Caco-2 (cell line): ENCODE measurements at places on chromosomes 1 and 21. TPM values are rescaled to one million over a fixed set of nuclear protein-coding genes. Genes with fewer than 3 reads are reported as not detected.

SV2A gene
- total RNA-seq: 4.7 TPM in 2 replicates

RPE65 gene
- total RNA-seq: not detected in 2 replicates

RCC1 gene
- total RNA-seq: 52.1 and 54.0 TPM in 2 replicates

TNNT2 gene
- 5.9 and 7.3 TPM in 2 replicates for total RNA-seq

DIO1 gene
- 6.8 and 7.1 TPM in 2 replicates for total RNA-seq

ITGB3BP gene
- total RNA-seq: 23.6 and 25.7 TPM in 2 replicates

CELA2B gene
- not detected in 2 replicates for total RNA-seq

CALML6 gene
- total RNA-seq: 1.2 and 1.4 TPM in 2 replicates

LRRC38 gene
- total RNA-seq: not detected in 2 replicates

ZNF678 gene
- total RNA-seq: 10.5 and 10.7 TPM in 2 replicates

DNA sequence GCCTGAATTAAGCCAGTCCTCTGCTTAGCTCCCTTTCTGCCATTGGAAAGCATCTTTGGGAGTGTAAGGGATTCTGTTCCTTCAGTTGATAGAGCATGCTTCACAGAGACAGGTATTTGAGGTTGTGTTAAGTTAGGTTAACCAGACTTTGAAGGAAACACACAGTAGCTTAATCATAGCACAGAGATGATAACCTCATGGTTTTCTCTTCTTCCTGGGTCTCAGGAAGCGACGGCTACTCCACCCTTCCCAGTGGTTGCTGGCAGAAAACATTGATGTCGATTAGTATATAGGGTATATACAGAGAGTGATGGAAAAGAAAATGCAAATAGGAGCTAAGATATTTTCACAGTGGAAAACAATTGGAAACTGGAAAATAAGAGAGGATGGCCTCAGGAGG, 42.0 kb downstream of the S1PR1 start:
- no peak for DNase-seq
- H3K4me3 ChIP-seq: no peak overlapping the region
- no peak overlapping the region for H3K27ac ChIP-seq
- H3K36me3 ChIP-seq: no peaks in the 10 kb centered on the region

GRCh38 chr21:42265231-42265812, 46.4 kb downstream of the ABCG1 start:
- no peak overlapping the region for H3K27ac ChIP-seq
- DNase-seq: no peak
- peaks cover 8% of the 10 kb centered on the region for H3K4me1 ChIP-seq
- no peaks in the 10 kb centered on the region for H3K27me3 ChIP-seq

- H3K36me3 ChIP-seq: no peaks in the 10 kb centered on the region
- peak overlapping the region; percentile 74 for H3K27ac ChIP-seq
- peaks cover 35% of the 10 kb centered on the region for H3K4me1 ChIP-seq
- DNase-seq: peak; percentile 30
- no peaks in the 10 kb centered on the region for H3K27me3 ChIP-seq
Observed at GRCh38 chr21:34073749-34074282, 438 bp downstream of the MRPS6 start.

- no peaks in the 10 kb centered on the region for H3K4me1 ChIP-seq
- H3K27me3 ChIP-seq: no peaks in the 10 kb centered on the region; the same call in none of the 2 replicates
- no peak for DNase-seq
- H3K4me3 ChIP-seq: no peak overlapping the region
Observed at GRCh38 chr1:201562659-201563405, 23.9 kb downstream of the NAV1 start.

DNA sequence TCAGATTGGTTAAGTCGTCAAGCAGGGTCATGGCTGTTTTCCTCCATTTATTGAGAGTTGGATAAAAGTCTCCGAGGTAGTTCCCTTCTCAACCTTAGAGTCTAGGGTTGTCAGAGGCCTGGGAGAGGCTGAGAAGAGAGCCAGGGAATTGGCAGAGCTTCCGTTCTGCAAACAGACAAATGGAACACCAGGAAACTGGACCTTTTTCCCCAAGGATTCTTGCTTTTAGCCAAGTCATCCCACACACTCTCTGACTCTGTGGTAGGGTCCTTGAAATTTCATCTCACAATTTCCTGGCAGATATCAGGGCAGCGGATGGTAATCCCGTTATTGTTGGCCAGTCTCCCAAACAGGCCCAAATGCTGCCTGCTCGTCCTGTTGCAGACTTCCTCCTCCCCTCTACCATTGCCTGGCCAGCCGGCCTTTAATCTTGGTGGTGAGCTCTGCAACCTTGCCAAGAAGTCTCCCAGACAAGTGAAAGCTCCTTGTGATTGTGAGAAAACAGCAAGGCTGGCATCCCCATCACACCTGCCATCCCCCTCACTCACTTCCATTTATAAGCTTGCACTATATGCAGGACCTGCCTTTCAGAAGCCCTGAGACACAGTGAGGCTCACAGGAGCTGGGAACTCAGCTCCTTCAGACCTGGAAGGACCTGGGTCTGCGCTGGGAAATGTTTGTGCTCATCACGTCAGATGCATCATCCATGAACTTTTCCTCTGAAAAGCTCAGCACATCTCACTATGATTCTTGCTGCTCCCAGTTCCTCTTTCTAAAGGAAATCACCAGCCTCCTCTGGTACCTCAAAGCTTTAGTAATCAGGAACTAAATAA, 13.7 kb upstream of the SRP9 start:
- no peaks in the 10 kb centered on the region for H3K27me3 ChIP-seq
- no peak for DNase-seq

DNA sequence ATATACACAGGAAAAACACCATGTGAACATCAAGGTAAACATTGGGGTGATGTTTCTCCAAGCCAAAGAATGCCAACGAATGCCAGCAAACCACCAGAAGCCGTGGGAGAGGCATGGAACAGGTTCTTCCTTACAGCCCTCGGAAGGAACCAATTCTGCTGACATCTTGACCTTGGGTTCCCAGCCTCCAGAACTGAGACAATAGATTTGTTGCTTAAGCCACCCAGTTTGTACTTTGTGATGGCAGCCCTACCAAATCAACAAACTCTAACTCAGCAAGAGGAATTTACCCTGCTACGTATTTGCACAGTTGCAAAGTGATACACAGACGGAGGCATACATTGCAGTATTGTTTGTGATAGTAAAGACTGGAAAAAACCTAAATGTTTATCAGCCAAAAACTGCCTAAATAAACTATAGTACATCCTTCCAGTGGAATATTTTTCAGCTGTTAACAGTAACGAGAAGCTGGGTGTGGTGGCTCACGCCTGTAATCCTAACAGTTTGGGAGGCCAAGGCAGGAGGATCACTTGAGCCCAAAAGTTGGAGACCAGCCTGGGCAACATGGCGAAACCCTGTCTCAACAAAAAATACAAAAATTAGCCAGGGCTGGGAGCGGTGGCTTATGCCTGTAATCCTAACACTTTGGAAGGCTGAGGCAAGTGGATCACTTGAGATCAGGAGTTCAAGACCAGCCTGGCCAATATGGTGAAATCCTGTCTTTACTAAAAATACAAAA, 12.5 kb upstream of the ZC3H12A start:
- H3K27me3 ChIP-seq: no peaks in the 10 kb centered on the region
- no peak overlapping the region for H3K27ac ChIP-seq
- no peaks in the 10 kb centered on the region for H3K36me3 ChIP-seq
- no peaks in the 10 kb centered on the region for H3K4me1 ChIP-seq
- no peak for DNase-seq

DNA sequence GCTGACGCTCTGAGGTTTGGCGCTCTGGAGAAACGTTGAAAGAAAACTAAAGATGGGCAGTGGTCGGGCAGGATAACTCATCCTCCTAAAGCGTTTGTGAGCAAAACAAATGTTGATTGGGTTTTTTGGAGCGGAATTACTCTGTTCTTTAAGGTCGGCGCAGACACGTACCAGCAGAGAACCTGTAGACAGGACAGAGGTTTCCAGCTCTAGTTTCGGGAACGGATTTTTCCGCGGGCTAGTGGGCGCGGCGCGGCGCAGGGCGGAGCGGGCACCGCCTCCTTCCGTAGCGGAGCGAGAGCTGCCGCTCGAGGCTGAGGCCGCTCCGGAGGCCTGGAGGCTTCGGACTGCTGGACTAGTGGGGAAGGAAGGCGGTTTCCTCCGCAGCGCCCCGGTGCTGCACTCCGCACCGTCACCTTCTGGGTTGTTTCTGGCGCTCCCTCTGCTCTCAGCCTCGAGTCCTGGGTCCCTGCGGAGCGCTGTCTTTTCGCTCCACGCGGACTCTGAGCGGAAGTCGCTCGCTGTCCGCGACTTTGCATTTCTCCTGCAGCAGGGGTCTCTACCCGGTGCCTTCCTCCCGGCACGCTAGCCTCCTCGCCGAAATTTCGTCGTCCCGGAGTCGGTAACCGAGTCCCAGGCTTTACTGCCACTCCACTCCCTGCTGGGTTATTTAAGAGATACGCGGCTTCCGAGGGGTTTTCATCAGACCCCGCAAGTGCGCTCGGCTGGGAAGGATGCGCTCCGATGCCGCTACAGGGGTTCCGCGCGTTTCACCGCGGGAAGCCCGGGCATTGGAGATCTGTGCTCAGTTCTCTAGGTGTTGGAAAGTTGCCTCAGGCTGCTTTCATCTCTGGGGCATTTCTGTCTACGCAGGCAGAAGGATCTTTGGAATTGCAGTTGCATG, 7.0 kb downstream of the FOXD2 start:
- H3K4me1 ChIP-seq: no peaks in the 10 kb centered on the region
- no peaks in the 10 kb centered on the region for H3K36me3 ChIP-seq
- no peak for DNase-seq
- no peak overlapping the region for H3K4me3 ChIP-seq
- H3K27ac ChIP-seq: no peak overlapping the region

DNA sequence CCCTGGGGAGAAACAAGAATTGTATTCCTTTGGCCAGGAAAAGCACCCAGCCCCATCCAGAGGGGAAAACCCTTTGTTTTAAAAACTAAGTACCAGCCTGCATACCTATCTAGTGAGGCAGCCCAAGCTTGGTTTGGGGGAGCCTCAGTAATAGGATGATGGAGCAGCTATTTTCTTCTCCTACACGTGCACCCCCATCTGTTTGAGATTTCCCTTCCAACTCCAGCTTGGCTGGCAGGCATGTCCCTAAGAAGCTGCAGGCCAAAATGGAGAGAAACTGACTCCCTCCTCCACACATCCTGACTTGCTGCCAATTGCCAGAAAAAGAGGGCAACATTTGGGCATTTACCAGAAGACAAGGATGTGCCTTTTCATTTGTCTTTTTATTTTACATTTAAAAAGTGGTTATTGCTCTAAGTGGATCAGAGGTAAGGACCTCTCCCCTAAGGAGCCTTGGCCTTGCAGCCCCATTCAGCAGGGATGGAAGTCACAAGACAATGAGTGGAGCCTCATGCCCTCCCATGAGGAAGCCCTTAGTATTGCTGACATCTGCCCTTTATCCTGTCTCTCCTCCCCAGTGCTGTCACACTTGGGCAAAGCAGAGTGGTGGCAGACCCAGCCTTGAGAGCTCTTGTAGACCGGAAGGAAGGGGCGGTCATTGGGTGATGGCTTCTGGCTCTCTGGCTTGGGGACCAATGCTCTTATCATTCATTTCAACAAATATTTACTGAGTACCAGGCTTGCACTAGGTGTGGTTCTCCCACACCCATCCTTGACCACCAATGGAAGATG, 8.6 kb downstream of the FNDC5 start:
- no peaks in the 10 kb centered on the region for H3K27me3 ChIP-seq
- H3K4me1 ChIP-seq: no peaks in the 10 kb centered on the region
- H3K4me3 ChIP-seq: no peak overlapping the region
- H3K36me3 ChIP-seq: no peaks in the 10 kb centered on the region
- H3K27ac ChIP-seq: no peak overlapping the region
- DNase-seq: no peak

- no peaks in the 10 kb centered on the region; the same call in 1 of the 2 replicates for H3K36me3 ChIP-seq
- no peaks in the 10 kb centered on the region for H3K4me1 ChIP-seq
- H3K27ac ChIP-seq: no peak overlapping the region
- DNase-seq: no peak
- H3K27me3 ChIP-seq: no peaks in the 10 kb centered on the region
- H3K4me3 ChIP-seq: no peak overlapping the region
Observed at GRCh38 chr1:247316590-247317197, 15.0 kb downstream of the ZNF496 start.

DNA sequence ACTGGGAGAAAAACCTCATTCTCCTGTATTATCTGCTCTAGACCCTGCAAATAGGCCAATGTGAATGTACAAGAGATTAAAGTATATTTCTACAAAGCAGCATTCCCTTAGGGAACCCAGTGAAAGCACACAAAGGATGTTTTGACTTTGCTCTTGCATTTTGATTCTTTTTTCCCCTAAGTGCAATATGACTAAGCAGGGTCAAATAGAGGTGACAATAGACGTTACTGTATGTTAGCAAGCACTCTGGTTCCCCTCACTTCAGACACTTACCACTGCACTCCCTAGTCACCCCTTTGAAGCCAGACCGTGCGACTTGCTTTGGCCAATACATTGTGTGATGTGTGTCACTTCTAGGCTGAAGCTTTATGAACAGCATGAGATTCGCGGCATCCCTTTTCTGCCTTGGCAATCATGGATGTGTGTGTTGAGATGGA, 209.7 kb downstream of the RHOU start:
- H3K27ac ChIP-seq: no peak overlapping the region
- no peaks in the 10 kb centered on the region for H3K4me1 ChIP-seq
- no peak for DNase-seq
- H3K27me3 ChIP-seq: no peaks in the 10 kb centered on the region

DNA sequence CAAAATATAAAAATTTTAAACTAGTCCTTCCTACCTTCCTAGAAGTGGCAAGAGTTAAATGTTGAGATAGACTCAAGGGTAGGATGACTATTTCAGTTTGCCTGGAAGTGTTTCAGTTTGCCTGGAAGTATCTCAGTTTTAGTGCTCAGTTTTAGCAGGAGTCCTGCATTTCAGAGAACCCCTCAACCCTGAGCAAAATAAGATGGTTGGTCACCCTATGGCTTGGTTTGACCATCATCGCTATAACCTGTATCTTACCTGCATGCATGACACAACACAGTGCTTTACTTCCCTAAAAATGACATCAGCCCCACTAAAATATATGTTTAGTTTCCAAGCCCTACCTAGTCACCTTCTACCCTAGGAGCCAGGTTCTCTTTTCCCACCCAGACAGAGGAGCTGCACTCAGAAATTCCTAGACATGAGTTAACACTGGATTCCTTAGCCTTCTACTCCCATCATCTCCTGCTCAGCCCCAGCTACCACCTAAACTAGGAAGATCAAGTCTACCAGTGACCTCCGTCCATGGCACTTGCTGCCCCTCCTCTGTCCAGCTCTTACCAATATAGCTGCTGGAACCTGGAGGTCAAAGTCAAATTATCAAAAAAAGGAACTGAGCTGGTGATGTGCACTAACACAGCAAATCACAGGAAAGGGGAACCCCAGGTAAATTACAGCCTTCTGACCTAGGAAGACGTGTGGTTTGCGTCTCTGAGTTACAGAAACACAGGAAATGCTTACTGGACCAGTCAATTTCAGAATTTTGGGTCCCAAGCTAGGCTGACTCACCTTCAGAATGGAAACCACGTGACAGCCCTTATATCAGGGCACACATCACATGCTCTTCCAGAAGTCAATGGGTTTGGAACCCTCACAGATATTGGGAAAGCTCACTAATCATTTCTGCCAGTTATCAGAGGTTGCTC, 2.2 kb upstream of the G0S2 start:
- H3K36me3 ChIP-seq: 0 out of 2 replicates have a peak, but pooled peaks cover 1% of the 10 kb centered on the region
- H3K4me3 ChIP-seq: no peak overlapping the region
- no peak for DNase-seq
- peaks cover 12% of the 10 kb centered on the region for H3K4me1 ChIP-seq
- H3K27ac ChIP-seq: peak overlapping the region; percentile 29

- no peaks in the 10 kb centered on the region; the same call in 1 of the 2 replicates for H3K36me3 ChIP-seq
- no peak overlapping the region for H3K27ac ChIP-seq
- peak; percentile 51 for DNase-seq
Observed at GRCh38 chr1:151416231-151416630, 16.9 kb downstream of the PSMB4 start.
